ENCODE measurements at places on chromosomes 1 and 21. TPM values are rescaled to one million over a fixed set of nuclear protein-coding genes. Genes with fewer than 3 reads are reported as not detected.
A peak's percentile ranks its signal among the peaks of the same experiment; 100 is the strongest.

GRCh38 chr1:85109475-85109874, 61.2 kb upstream of the MCOLN3 start:
- DNase-seq = peak; percentile 44

- DNase-seq = no peak
Measured at GRCh38 chr21:18499761-18500376, 96.3 kb upstream of the TMPRSS15 start.

DNA sequence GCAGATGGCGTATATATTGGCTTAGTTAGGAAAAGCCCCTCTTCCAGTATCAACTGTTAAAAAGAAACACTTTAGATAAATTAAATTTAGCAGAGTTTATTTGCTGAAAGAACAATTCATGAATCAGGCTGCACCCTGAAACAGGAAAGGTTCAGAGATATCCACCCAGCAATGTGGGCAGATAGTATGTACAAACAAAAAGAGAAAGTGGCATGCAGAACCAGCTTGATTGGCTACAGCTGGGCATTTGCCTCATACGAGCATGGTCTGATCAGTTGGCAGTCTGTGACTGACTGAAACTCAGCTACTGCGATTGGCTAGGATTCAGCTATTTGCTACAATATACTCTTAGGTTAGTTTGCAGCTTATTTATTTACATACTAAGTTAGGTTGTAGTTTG, 98.2 kb downstream of the ZC3H11B start:
- no peak for DNase-seq

DNA sequence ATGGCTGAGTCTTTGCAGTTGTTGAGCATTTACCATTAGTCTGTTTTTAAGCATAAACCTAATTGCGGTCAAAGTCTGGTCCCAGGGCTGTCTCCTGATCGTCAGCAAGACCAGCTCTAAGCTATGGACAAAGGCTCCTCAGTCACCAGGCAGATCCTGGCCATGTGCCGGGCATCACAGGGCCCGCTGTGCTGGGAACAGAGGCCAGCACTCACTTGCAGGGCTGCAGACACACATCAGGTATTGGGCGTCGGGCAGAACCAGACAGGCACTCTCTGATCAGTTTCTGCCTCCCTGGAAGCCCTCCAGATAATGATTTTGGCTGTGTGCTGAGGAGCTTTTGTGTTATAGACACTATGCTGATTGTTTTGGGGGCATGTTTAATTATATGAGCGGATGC, 26.6 kb downstream of the TMEM51 start:
- DNase-seq = no peak

CENPF gene
- 2.2 TPM for total RNA-seq

Measured in CD4-positive, alpha-beta memory T cell (primary cell).